GM03348 (cell line): ENCODE measurements at places on chromosomes 2 and 18.

DNA sequence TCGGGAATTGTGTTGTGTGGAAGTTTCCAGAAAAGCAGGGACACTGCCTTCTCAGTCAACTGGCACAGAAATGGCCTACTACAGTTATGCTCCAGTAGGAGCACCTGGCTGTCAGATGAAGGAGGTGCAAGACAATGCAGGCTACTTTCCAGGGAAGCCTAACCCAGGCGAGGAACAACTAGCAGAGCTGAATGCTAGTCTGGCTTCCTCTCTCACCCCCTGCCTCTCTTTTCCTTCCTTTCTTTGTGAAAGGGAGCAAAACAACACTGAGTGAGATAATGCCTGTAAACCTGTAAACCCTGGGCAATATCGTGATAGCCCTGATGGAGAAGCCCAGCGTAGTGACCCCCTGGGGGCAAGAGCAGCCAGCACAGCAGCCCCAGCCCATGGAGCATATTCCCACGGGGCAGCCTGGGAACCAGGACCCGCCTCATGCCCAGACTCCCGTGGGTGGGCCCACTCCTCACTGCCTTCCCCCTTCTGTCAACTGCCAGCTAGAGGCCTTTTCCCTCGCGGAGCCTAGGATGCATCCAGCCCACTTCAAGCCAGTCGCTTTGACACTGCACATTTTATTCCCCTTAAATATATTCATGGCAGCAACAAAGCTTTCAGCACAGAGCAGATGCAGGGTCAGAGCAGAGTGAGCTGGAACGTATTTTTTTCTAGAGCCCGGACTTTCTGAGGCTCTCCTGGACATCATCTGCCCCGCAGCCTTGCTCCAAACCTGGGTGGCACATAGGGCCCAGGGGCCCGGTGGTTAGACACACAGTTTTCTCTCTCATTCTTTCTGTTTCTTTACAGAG, 77.0 kb downstream of the PDCL3 start:
- no peak for DNase-seq

DNA sequence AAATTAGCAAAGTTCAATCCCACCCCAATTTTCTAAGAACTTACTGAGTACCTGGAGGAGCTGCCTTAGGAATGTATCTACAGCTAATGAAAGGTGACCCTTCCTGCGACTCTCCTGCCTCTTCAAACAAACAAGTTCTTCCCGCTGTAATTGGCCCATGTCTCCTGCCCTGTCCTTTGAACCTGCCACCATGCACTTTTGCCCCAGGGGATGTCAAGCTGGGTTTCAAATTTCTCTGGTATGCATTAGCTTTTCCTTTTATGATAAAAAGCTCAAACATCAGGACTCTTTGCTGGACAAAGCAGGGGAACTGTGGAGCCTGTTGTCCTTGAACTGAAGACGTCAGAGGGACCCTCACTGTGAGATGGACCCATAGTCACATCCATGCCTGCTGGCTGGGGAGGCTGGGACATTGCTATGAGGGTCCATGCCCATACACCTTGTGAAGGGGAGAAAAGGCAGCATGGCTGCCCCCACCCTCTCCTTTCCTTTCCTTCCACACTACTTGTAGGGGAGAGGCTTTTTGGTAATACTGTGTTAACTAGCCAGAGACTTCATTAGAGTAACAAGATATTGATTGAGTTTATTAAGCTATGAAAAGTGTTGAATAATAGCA, 210.7 kb upstream of the COPS8 start:
- no peak for DNase-seq

DNA sequence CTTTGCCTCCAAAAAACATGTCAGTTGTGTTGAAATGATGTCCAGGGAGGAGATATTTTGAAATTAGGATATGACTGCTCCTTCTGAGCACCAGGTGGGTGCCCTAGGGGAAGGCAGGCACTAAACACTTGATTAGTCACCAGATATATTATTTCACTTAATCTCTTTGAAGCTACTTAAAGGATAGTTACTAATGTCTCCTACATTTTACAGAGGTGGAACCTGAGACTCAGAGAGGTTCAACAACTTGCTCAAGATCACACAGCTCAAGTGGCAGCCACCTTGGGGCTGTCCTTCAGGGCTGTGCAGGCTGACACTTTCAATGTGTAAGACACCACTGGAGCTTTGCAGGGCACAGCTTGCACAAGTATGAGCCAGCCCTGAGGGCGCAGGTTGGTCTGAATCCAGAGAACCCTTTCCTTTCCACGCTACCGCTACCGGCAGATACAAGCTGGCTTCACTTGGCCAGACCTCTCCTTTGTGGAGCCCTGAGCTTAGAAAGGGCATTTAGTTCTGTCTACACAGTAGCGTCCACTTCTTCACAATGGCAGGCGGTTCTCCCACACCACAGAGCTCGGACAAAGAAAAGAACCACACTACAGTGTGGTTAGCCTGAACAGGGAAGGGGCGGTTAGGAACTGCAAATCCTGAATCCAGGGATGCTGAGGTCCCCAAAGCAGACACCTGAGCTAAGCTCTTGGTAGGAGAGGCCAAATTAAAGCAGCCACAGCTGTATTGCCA, 16.4 kb downstream of the ALPK2 start:
- DNase-seq, result no peak

- peak; percentile 47 for DNase-seq
These were observed 76.5 kb upstream of the DLX2 start for GRCh38 chr2:172179045-172179701.

GRCh38 chr2:43240766-43241150, 14.4 kb upstream of the ZFP36L2 start:
- no peak for DNase-seq

DNA sequence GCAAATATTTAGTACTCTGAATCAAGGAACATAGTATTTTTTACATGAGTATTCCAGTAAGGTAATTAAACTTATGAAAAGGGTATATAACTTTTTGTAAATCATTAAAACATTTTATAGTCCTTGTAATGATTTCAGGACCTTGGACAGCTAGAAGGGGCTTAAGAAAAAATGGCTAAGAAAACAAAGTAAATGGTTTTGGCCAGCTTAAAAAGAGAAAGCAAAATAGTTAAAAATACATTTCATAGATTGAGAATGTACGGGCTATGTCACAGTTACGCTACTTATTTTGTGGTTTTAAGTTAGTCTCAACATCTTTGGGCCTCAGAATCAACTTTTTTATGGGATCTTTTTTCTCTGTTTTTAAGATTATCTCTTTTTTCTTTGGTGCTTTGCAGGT, 26.7 kb downstream of the POLI start:
- DNase-seq, result no peak

DNA sequence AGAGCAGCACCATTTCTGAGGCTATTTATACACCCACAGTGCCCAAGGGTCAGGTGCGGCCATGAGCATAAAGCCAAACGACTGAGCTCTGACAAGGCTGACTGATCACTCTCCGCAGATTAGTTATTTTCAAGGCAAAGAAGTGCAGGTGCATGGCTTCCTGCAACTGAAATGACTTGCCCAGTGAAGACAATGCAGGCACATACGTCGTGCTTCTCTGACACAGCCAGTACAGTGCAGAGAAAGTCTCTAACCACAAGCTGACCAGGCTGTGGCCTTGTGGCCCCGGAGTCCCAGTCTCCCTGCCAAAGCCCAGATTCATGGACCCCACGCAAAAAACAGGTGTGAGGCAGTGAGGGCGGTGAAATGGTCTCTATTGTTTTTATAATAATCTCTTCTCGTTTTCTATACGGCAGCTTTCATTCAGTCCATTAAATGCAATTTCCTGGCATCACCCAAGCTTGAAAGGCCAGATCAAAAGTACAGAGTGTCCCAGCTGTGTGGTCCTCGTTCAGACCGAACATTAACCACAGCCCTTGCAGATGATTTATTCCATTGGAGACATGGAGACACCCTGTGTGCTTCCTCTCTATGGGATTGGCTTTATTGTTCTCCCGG, 447.0 kb upstream of the ID2 start:
- DNase-seq, result no peak

DNA sequence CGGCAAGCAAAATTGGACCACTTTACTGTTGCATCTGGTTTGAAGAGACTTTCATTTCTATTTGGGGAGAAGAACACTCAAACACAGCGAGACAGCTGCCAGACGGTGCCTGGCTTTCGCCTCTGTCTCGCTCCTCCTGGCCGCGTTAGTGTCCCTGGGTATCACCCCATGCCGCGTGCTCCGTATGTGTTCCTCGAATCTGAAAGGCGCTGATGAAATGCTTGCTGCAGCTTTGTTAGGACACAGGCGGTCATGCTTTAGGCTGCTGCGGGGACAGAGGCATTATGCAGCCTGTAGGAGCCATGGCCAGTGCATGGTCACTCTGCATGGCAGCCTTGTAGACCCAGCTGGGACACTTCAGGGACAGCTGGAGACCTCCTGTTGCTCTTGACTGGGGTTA, 53.9 kb downstream of the LDLRAD4 start:
- DNase-seq, result no peak

GRCh38 chr2:104945121-104945520, 91.2 kb downstream of the POU3F3 start:
- no peak for DNase-seq

DNA sequence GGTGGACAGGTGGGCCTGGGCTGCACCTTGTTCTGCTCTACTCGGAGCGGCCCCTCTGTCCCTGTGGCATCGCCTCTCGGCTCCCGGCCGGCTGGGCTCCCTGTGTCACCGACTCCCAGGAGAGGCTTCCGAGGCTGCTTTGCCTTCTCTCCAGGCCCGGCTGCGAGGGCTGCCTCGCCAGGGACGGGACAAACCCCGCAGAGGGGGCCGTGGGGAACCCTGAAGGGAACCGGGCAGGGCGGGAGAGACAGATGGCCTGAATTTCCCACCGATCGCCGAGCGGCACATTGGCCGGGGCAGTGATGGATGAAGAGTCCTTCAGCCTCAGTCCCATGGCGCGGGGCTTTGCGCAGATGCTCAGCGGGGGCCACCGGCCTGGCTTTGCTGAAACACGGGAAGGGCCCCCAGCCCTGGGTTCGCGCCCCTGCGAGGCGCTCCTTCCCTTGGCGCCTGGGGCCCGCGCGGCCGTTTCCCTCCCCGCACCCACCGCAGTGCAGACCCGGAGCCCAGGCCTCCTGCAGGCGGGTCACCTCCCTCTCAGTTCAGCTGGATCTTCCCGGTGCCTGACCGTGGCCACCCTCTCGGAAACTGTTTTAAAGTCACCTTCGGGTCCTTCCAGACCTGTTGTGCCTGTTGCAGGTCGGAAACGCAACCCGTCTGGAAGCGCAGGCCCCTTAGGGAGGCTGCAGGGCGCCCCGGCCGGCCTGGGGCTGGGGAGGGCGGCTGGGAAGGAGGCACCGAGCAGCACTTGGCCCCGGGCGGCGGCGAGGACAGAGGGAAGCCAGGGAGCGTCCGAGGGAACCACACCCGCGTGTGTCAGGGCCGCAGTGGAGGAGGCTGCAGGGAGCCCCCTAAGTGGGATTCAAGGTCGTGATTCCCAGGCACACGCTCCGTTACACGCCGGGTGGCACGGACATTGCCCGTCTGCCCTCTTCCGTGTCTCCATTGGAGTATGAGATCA, 341.9 kb upstream of the SALL3 start:
- no peak for DNase-seq

GRCh38 chr2:205130111-205130829, 552.0 kb upstream of the NRP2 start:
- DNase-seq, result peak; percentile 11

DNA sequence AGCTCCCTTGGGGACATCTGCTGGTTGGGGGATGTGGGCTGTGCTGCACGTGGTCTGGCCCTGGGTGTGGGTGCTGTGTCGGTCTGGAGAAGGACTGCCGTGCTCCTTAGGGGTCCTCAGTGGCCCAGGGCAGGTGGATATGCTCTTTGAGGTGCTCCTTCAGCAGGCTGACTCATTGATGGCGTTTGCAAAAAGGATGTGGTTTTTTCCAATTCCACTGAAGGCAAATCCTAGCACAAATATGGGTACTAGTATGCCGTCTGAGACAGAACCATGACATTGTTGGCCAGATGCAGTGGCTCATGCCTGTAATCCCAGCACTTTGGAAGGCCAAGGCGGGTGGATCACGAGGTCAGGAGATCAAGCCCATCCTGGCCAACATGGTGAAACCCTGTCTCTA, 3.3 kb downstream of the PPP1R7 start:
- DNase-seq, result no peak

DNA sequence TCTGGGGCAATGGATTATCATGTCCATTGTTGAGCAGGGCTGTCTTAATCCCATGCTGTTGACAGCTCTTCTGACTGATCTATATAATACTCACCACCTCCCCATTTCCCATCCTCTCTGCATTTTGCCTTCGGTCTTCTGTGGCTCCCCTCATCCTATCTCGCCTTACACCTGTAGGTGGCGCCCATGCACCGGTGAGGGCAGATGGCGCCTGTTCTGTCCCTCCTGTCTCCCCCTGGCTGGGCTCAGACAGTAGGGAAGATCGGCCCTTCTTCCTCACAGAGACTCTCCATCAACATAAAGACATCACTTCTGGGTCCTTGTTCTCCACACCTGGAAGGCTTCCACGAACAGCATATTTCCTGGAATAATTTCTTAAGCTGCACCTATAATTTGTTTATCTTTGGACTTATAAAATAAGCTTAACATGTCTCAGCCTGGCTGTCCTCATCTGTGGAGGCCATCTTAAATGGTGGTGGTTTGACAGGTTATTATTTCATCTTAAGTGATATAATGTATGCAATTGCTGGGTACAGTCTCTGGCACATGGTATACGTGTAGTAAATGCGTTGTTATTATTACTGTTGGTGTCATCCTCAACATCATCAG, 10.9 kb upstream of the CDH20 start:
- DNase-seq, result peak; percentile 86

- no peak for DNase-seq
These were observed 11.0 kb upstream of the CATIP start for GRCh38 chr2:218345491-218346236.

DNA sequence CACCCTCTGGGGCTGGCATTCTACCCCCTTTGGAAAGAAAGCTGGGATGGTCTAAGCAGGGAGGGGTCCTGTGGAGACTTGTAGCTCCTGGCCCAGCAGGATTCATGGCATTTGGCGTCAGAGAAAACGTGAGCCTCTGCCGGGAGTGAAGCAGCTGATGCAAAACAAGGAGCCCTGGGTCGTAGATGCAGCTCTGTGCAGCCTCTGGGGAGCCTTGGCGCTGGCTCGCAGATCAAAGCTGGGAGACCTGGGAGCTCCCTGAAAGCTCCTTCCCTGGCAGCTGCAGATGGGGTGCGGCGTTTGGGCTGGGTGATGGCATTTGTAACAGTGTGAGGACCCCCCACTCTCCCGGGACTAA, 148.3 kb downstream of the KLHL29 start:
- no peak for DNase-seq

DNA sequence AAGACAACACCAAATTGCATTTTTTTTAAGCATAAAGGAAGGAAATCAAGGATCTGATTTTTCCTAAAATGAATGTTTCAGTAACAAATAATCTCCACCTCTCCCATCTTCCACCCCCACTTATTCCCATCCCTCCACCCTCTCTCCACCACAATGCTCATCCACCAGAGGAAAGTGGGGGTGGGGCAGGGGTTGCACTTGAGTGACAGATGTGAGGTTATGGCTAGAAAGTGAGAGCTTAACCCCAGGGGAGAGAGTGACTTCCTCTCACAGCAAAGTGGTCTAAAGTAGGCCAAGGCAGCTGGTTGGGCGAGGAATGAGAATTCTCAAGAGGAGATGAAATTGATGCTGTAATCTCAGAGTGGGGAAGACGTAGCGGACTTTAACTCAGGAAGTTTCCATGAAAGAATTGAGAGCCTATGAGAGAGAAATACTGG, 104.7 kb downstream of the HNRNPLL start:
- no peak for DNase-seq

GRCh38 chr2:53913721-53914120, 54.0 kb upstream of the GPR75 start:
- DNase-seq, result peak; percentile 37
